ENCODE measurements at places on chromosomes 12 and 14. TPM values are rescaled to one million over a fixed set of nuclear protein-coding genes. Genes with fewer than 3 reads are reported as not detected.
A peak's percentile ranks its signal among the peaks of the same experiment; 100 is the strongest.

Gene POTEM
- not detected for total RNA-seq

Gene MAGOHB
- total RNA-seq: 14.8 TPM

Gene PLEK2
- total RNA-seq: not detected

GRCh38 chr14:57835766-57836165 lies 30.1 kb downstream of the SLC35F4 start:
- DNase-seq: no peak
- H3K27me3 ChIP-seq: peaks cover 5% of the 10 kb centered on the region
- no peaks in the 10 kb centered on the region for H3K36me3 ChIP-seq
- no peaks in the 10 kb centered on the region for H3K4me1 ChIP-seq
- no peak overlapping the region for H3K4me3 ChIP-seq

Gene FOXG1
- not detected for total RNA-seq

- peak overlapping the region; percentile 98 for H3K27ac ChIP-seq
- peak overlapping the region; percentile 89 for H3K4me3 ChIP-seq
- H3K36me3 ChIP-seq: no peaks in the 10 kb centered on the region
- no peaks in the 10 kb centered on the region for H3K27me3 ChIP-seq
- peaks cover 89% of the 10 kb centered on the region for H3K4me1 ChIP-seq
These were observed 935 bp upstream of the CRIP1 start for GRCh38 chr14:105485739-105486162.

DNA sequence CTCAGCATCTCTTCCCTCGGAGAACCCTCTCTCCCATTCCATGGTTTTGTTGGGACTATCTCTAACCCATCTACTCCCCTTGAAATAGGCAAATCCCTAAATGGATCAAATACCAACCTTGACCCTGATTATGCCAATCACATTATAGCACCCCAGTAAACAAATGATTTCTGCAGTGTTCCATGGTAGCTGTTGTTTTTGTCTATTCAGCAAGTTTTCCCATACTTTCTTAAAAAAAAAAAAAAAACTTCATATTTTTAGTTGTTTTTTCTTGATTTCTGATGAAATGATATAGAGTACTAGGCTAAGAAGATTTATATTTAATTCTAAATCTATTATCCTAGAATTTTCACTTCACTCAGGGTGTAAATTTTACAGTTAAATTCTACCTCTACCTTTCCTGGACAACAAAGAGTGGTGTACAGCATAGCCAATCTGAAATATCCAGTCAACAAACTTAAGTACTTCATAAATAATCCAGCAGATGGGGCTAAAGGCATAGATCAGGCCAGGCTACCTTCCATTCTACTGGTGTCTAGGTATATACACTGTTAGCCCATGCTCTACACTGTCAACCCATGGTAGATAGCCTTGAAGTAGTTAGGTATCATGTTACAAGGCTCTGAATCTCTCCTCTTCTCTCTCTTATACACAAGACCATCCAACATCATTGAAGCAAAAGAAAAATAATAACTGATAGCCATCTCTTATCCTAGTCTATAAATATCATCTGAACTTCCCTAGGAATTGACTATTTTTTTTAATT lies 82.2 kb downstream of the PLEKHG7 start:
- peaks cover 27% of the 10 kb centered on the region for H3K36me3 ChIP-seq
- no peak overlapping the region for H3K4me3 ChIP-seq
- DNase-seq: no peak
- no peaks in the 10 kb centered on the region for H3K4me1 ChIP-seq
- H3K27me3 ChIP-seq: no peaks in the 10 kb centered on the region

Measured in heart right ventricle (tissue), 16 donors.